ENCODE measurements at places on chromosomes 11 and 22.
A peak's percentile ranks its signal among the peaks of the same experiment; 100 is the strongest.

- no peak for DNase-seq
Measured at GRCh38 chr22:26406118-26406517, 22.9 kb upstream of the ASPHD2 start.

DNA sequence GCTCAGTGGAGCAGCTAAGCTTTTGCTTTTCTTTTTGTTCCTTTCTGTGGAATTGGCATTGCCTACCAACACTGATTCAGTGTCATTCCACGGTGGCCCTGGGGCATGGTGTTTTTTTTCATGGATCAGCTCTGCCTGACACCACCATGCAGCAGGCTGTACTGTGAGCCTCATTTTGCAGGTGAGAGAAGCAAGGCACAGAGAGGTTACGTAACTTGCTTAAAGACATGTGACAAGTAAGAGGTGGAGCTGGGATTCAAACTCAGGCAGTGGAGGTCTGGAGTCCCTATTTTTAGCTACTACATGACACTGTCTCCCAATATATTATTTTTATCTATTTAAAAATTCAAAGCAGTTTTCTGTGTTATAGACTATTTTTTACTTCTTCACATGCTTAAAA, 44.4 kb downstream of the APOL3 start:
- no peak for DNase-seq

- DNase-seq, result no peak
Measured at GRCh38 chr22:27418261-27418660, 383.3 kb downstream of the MN1 start.

DNA sequence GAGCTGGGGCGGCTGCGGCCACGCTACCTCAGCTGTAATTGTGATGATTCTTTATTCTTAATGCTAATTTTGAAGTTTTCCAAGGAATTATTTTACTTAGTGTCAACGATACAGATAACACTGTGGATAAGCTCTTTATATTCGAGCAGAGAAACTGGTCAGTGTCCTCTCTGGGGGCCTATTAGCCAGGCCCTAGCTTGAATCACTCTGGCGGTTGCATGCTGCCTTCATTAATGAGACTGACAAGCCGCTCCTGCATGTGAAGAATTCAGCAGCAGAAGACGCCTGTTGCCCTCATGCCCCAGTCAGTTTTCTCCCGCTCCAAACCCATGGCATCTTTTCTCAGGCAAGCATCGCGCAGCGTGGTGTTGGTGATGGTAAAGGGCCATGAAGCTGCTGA, 851.7 kb downstream of the OPCML start:
- no peak for DNase-seq

- no peak for DNase-seq
Measured at GRCh38 chr11:123306531-123306930, 111.5 kb upstream of the CLMP start.

DNA sequence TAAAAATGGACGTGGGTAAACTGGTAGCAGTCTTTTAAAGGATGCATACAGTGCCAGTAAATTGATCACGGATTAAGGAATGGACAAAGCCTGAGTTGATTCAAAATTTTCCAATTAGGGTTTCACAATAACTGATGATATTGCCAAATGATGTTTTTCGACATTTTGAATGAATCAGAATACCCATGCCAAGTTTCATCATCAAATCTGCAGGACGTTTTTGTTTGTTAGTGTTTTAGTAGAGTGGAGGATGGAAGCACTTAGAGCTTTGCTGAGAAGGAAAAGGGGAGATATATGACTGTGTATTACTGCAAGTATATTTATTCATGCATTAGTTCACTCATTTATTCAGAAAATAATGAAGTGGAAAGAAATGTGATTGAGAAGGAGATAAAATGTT, 78.3 kb downstream of the SLC17A6 start:
- no peak for DNase-seq

- no peak for DNase-seq
Measured at GRCh38 chr11:66484806-66485380, 4.7 kb downstream of the DPP3 start.

DNA sequence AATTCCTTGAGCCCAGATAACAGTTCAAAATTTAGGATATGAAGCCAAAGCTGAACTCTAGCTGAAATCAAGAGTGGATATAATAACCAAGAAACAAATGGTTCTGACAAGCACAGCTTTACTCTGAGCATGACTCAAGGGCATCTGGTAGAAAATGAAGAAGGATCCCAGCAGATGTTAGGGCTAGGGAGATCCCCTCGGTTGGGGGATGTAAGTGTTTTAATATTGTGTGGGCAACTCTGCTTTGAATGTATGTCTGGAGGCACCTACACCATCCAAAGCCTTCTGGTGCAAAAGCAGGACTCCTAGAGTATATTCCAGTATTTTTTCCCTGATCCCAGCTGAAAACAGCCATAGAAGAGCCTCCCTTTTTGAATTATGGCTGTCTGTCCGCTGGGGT, 61.7 kb downstream of the FLI1 start:
- DNase-seq, result no peak

- DNase-seq, result no peak
Measured at GRCh38 chr11:313304-313786, 495 bp upstream of the IFITM1 start.

DNA sequence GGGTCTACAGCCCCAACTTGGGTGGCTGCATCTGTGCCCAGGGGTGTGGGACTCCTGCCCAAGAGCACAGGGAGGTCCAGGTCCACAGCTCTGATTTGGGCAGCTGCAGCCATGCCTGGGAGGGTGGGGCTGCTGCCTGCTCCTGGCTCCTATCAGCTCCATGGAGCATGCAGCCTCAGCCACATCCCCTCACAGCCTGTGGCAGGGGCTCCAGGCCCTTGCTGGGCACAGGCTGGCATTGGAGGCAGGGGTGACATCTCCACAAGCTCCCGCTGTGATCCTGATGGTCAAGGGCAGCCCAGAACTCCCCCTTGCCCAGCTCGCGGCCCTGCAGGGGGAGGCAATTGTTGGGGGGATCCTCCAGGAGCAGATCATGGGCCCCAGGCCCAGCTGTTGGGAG, 6.3 kb upstream of the OR56A4 start:
- DNase-seq, result no peak

DNA sequence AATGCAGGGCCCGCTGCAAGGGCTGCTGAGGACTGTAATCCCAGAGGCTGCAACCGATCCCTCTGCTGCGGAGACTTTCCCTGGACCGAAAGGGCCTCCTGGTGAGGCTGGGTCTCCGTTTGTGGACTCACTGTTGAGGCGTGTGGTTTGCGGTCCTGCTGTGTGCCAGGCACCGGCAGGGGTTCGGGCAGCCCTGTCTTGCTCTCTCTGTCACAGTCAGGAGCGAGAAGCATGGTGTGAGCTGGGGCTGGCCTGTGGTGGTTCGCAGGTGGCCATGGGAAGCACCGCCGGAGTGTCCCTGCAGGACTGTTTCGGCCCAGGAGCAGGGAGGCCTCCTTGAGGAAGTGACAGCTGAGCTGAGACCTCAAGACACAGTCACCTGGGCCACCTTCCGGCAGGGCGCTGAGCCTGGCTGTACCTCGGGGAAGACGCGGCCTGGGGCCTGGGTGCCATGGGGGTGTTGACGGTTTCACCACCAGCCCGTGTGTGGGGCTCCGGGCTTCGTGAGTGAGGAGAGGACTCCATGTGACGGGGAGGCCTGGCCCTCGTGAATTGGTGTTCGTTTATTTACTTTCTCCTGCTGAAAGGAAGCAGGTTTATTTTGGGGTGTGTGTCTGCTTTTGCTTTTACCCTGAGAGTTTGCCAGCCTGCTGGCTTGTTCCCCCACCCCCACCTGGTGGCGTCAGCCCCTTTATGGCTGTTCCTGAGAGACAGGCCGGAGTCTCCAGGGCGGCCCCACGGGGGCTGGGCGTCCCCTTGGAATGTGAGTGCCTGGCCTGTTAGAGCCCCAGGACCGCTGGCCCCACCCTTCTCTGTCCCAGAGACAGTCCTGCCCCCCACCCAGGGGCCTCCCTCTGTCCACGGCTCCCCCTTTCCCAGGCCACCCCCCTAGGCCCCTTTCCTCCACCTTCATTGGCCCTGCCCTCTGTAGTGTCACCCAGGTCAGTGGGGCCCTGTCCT, 122.5 kb downstream of the KCNQ1OT1 start:
- DNase-seq, result no peak

- DNase-seq, result no peak
Measured at GRCh38 chr11:29482510-29482909, 534.3 kb downstream of the KCNA4 start.

DNA sequence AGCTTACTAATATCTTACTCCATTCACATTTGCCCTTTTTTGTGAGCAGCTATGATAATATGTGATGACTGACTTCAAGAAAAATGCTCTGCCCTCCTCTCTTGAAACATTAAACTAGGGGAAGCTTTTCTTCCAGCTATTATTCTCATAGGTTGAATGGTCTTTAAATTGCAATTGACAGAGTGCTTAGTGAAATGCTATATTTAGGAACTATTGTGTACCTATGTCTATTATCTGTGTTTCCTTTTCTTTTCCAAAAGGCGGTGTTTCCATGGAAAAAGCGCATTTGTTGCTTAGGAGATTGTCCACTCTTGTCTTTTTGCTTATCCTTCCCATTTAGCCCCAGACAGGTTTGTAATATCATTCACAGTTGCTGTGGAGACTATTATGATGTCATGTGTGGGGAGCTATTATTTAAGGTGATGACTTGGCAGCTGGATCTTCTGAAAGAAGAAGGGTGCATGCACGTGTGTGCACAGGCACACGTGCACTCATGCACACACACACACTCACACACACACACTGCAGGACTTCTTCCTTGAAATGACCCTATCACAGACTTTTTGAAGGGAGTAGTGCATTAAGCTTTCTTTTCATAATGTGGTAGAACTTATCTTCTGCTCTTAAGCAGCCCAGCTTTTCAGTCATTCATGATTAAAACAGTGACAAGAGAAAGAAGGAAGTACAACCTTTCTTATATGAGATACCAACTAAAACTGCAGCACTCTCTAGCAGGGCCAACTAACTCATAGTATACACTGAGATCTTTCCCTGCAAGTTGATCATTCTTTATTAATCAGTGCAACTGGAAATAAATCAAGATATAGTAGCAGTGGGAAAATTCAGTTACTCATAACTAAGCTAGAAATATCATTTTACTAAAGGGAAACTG, 340.8 kb upstream of the MTNR1B start:
- no peak for DNase-seq

DNA sequence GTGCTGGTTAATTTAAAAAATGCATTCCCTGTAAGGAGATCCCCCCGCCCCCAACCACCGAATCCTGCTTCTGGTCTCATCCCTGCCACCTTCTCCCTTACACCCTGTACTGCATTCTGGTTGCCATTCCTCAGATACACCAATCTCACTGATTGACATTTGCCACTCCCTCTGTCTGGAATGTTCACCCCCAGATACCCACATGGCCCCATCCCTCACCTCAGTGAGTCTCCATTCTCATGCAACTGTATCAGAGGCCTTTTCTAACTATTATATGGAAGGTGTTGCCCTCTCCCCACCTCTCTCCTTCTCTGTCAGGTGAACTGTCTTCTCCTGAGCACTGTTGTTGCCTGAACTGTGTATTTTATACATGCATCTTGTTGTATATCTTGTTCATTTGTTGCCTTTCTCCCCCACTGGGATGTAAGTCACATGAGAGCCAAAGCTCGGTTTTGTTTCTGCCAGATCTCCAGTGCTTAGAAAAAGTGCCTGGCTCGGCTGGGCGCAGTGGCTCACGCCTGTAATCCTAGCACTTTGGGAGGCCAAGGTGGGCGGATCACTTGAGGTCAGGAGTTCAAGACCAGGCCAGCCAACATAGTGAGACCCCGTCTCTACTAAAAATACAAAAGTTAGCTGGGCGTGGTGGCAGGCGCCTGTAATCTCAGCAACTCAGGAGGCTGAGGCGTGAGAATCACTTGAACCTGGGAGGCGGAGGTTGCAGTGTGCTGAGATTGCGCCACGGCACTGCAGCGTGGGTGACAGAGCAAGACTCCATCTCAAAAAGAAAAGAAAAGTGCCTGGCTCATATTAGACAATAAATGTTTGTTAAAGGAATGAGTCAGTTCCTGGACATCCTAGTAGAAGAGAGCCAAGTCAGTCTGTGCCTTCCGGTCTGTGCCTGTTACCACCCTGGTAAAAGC, 61.0 kb downstream of the TNRC6B start:
- DNase-seq, result peak; percentile 28

GRCh38 chr22:45994491-45995404, 17.8 kb upstream of the WNT7B start:
- peak; percentile 67 for DNase-seq

DNA sequence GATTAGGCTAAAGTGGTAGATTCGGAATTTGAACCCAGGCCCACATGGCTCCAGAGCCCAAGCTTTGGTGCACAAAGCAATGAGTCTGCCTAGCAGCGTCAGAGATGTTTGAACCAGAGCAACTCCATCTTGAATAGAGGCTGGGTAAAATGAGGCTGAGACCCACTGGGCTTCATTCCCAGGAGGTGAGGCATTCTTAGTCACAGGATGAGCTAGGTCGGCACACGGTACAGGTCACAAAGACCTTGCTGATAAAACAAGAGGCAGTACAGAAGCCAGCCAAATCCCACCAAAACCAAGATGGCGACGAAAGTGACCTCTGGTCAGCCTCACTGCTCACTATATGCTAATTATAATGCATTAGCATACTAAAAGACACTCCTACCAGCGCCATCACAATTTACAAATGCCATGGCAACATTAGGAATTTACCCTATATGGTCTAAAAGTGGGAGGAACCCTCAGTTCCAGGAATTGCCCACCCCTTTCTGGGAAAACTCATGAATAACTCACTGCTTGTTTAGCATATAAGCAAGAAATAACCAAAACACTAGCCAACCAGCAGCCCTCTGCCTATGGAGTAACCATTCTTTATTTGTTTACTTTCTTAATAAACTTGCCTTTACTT, 40.3 kb upstream of the DAGLA start:
- DNase-seq, result no peak

- no peak for DNase-seq
Measured at GRCh38 chr11:61480994-61481335, 27.6 kb upstream of the LRRC10B start.

DNA sequence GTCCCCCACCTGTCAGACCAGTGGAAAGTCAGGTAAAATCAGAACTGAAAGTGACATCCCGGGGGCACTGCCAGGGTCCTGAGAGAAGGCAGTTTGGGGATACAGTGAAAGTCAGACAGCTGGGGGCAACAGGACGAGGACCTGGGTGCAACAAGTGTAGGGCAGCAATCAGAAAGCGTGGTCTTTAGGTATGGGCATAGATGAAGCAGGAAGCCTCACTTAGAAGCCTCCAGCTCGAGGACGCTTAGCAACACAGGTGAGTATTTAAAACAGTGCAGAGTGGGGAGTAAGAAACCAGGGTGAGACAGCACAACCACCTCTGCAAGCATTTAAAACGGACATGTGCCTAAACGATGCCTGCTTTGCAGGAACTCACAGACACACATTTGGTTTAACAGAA, 64.6 kb upstream of the POU2AF1 start:
- DNase-seq, result no peak

DNA sequence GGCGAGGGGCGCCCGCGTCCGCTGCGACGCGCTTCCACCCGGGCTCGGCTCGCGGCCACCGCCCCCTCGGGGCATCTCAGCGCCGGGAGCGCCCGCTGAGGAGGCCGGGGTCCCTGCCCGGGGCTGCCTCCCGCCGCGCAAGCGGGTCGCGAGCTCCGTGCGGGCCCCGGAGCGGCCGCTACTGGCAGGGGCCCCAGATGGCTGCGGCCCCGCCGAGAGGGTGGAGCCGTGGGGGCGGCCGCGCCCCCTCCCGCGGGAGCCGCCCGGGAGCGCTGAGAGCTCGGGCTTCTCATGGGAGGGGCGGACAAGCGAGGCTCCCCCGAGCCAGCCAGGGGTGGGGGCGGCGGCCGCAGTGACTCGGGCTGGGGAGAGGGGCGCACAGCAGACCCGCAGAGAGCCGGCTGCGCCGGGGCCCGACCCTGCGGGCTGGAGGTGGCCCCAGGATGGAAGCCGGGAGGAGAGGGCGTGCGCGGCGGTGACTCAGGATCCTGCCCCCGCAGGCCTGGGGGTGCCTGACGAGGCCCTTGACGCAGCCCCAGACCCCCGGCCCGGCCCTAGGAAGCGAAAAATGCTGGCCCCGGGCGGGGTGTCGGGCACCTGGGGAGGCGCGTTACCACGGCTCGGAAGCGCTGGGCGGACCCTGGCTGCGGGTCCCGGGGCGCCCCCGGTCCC, 603 bp upstream of the ZFTA start:
- peak; percentile 20 for DNase-seq

All from stimulated activated naive CD4-positive, alpha-beta T cell treated with Interleukin-2 at 50 U/mL for 16 hours (primary cell).